ENCODE measurements at places on chromosomes 5 and 9.

DNA sequence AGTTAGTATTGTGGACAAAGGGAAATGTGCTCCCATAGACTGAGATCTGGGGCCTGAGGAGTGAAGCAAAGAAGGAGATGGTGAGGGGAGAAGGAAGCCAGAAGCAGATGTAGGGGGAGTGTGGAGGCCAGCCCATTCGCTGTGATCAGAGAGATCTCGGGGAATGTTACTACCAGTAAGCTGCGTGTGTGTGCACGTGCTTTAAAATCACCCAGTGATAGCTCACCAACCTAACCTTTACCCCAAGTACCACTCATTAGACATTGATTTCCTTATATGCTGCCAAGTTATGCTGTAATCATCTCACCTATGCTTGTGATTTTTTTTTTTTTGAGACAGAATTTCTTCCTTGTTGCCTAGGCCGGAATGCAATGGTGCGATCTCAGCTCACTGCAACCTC, 659.1 kb downstream of the IRX1 start:
- no peak for DNase-seq

- DNase-seq, result no peak
These were observed 31.7 kb downstream of the MRPL22 start for GRCh38 chr5:154972476-154973080.

- DNase-seq, result no peak
These were observed 542.5 kb downstream of the TLE1 start for GRCh38 chr9:81146684-81147337.

DNA sequence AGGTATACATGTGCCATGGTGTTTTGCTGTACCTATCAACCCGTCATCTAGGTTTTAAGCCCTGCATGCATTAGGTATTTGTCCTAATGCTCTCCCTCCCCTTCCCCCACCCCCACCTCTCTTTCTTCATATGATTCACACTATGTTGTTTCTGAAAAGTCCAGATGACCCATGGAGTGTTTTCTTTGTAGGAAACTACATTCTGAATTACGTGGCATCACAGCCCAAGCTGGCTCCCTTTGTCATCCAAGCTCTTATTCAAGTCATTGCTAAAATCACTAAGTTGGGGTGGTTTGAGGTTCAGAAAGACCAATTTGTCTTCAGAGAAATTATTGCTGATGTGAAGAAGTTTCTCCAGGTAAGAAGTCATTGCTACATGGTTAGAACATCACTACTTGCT, 30.4 kb downstream of the RANBP17 start:
- DNase-seq, result no peak

- DNase-seq, result no peak
These were observed 121.6 kb downstream of the TLR4 start for GRCh38 chr9:117825609-117826347.

GRCh38 chr5:145924849-145925248, 11.5 kb upstream of the SH3RF2 start:
- no peak for DNase-seq

GRCh38 chr5:15367489-15367888, 132.5 kb upstream of the FBXL7 start:
- DNase-seq, result no peak

DNA sequence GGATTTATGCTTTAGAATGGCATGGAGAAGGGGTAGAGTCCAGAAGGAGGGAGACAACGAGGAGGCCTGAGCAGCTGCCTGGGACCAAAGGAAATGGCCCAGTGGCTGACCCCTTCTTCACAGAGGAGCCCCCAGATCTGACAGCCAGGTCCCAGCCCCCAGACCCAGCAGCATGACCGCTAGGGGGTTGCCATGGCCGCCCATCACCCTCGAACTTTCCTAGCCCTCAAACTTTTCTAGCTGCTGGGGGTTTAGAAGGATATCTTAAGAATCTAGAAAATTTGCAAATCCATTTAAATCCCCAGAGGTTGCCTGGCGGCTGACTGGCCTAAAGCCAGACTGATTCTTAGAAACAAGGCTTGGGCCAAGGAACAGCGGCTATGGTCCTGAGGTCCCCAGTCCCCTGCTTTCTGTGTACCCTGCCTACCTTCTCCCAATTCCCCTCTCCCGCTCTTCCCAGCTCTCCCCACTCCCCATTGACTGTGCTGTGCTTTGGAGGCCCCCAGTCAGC, 972 bp downstream of the PDGFRB start:
- no peak for DNase-seq

- DNase-seq, result no peak
These were observed 87.9 kb upstream of the GRIA1 start for GRCh38 chr5:153402550-153402949.

GRCh38 chr5:141958546-141959172, 657 bp upstream of the PCDH12 start:
- DNase-seq, result no peak
